Muscle of back (tissue), 13 donors: ENCODE measurements at places on chromosomes 1 and 21. TPM values are rescaled to one million over a fixed set of nuclear protein-coding genes. Genes with fewer than 3 reads are reported as not detected.

The KISS1 gene
- polyA plus RNA-seq, result 4.5 TPM

The AKT3 gene
- polyA plus RNA-seq, result 22.6 TPM

The PKN2 gene
- 43.8 TPM for polyA plus RNA-seq

The MTARC1 gene
- polyA plus RNA-seq, result 7.3 TPM

The FOXJ3 gene
- polyA plus RNA-seq, result 27.1 TPM

The CTSS gene
- polyA plus RNA-seq, result 21.6 TPM

The MIXL1 gene
- 0.26 TPM for polyA plus RNA-seq

The PCBP3 gene
- polyA plus RNA-seq, result 1.2 TPM

The HSD11B1 gene
- 0.29 TPM for polyA plus RNA-seq

The IFNAR1 gene
- polyA plus RNA-seq, result 22.9 TPM

The DUSP10 gene
- 26.8 TPM for polyA plus RNA-seq

The PIGR gene
- polyA plus RNA-seq, result not detected

DNA sequence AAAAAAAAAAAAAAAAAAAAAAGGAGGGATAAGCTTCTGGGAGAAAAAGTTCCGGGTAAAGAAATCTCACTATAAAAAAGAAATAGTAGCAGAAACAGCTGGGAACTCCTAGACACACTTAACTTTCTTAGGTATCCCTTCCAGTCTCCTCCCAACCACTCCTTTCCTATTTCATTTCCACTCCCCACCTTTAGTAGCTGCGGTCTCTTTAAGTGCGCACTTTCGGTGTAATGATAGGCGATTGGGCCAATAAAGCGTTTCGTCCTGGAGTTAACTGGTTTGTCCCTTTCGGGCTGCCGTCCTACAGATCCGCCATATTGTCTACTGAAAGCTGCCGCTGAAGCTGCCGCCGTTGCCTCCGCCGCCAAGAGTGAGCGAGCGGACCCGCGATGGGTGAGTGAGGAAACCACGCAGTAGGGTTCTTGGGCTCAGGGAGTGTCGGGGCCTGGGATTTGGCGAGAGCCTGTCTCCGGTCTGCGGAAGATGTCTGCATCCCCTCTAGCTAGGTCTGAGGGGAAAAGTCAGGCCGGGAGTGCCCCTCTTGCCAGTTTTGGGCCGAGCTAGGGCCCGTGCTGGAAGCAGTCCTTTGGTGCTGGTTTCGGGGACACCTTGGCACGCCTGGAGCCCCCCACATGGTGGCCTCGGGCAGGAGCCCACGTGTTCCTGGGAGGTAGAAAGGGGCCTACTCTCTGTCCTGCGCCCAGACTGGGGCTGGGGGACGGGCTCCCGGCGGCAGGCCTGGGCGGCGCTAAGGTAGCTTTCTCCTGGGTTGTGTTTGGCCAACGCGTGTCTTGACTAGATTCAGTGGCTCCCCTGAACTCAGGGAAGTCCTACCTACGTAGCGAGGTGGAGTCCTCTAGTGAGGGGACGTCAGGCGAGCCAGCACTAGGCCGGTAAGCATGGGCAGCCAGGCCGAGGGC lies at the start of gene KPNA6:
Gene KPNA6 (plus strand): TSS at position 315 of the 920 bp plus-strand sequence. CDS start 75 bp downstream, at position 390.
- peak; percentile 98 for DNase-seq

- DNase-seq, result no peak
These were observed 1067.9 kb downstream of the BRINP3 start for GRCh38 chr1:189409774-189410173.

- DNase-seq, result no peak
These were observed 347.4 kb upstream of the B3GALT2 start for GRCh38 chr1:193533853-193534252.

DNA sequence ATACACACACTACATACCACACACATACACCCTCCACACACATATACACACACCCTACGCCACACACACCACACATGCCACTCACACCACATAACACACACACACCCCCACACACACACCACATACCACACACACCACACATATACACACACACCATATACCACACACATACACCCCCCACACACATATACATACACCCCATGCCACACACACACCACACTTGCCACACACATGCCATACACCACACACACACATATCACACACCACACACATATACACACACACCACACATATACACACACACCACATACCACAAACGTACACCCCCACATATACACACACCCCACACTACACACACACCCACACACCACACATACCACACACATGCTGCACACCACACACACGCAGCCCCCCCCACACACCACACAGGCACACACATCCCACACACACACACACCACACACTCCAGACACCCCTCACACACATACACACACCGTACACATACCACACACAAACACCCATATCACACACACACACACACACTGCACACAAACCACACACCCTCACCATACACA lies 76.7 kb upstream of the TMPRSS2 start:
- DNase-seq, result no peak

GRCh38 chr1:36365381-36365780 lies 20.3 kb downstream of the STK40 start:
- DNase-seq, result no peak

DNA sequence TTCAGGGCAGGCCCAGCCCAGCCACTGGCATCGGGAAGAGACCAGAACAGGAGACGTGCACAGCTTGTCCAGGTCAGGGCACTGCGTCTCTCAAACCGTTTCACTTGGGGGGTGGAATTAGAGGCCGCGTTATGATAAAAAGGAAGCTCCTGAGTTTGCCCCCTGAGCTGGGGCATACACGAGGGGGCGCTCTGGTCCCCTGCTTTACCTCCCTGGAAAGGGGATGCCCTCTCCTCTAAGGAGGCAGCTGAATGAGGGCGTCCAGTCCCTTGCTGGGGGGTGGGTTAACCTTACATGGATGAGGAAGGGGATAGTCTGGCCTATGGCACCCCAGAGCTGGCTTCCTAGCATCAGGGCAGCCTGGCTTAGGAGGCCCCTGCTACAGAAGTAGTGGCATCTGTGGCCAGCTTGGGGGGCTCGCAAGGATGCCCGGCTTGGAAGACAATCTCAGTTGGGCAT lies 2.3 kb downstream of the MYOG start:
- DNase-seq, result no peak

DNA sequence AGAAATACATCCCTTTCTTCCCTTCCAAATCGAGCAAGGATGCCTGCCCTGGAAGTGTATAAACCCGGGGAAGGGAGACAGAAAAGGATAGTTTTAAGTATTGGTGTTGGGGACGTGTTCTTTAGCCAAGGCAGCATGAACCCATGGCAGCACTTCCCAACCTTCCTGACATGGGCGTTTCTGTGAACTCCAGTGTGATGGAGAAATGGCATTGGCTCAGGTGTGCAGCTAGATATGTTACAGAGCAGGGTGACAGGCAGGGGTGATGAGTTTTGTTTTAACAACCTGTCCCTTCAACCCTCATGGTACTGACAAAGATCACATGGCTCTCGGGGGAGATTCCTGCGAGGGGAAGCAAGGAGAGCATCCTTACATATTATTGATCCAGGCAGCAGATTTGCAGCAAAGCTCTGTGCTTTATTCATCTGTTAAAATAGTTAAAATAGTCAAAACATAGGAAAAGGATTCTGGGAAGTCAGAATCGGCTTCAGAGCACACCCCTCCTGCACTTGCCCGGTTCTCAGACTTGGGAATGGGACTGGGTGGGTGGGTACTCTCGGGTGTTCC lies 4.0 kb downstream of the MX1 start:
- DNase-seq, result no peak

GRCh38 chr1:2425892-2426291 lies 13.5 kb upstream of the PEX10 start:
- DNase-seq, result no peak

GRCh38 chr1:150142083-150142482 lies 7.6 kb upstream of the PLEKHO1 start:
- DNase-seq, result no peak

DNA sequence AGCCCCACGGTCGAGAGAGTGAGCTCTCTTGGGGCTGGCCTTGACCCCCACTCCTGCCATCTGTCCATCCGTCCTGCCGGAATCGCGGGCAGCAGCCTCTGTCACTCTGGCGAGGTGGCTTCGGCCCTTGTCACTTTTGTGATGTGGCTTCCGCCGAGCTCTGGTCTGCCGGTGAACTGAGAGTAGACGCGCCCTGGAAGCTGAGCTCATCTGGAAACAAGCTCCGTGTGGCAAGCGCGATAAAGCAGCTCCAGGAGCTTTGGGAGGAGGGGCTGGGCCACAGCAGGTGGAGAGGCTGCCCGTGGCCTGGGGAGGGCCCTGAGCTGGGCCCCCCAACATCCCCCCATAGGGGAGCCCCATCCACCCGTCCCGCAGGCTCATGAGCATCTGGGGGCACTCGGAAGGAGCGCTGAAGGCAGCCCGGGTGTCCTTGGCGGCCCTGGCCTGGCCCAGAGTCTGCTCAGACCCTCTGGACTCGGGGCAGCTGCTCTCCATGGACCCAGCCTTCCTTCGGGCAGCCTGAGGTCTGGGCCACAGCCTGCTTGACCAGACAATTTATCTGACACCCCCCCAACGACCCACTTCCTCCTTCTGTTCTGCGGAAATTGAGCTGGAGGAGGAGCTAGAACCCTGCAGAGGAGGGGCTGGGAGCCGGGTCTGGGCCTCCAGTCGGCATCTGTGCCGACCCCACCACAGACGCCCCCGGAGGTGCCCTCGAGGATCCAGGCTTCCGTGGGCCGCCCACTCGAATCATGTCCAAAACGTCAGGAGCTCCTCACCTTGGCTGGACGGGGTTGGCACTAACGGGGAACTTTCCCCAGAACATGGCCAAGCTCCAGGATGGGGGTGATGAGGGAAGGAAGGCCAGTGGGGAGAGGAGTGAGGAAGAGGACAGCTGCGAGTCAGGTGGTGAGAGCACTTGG lies 59.1 kb downstream of the SLC19A1 start:
- no peak for DNase-seq

- DNase-seq, result no peak
These were observed 554 bp upstream of the SLC39A1 start for GRCh38 chr1:153963850-153964331.

DNA sequence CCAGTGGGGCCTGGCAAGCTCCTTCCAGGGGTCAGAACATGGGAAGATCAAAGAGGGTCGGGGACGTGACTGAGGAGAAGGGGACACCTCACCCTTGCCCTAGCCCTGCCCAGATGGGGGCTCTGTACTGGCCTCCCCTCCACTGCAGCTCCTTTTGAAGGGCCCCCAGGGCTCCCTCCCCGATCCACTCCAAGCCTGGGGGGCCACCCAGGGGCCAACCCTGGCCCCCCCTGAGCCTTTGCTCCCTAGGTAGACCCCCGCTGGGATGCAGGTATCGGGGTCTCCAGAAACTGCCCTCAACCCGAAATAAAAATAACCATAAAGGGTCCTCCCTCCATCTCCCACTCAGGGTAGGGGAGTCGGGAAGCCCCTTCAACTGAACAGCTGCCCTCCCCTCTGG lies 37.4 kb upstream of the FAM131C start:
- no peak for DNase-seq

DNA sequence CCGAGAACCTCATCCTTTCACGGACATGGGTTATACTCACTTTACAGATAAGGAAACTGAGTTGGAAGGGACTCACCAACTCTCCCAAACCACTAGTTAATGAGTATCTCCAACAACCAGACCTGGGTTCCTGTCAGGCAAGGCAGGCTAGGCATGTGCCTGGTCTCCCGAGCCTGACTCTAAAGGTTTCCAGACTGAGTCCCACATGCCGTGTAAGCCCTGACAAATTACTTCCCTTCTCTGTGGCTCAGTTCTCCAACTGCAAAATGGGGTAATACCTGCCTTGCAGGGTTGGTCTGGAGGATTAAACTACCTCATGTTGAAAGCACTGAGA lies 34.3 kb downstream of the SSBP3 start:
- no peak for DNase-seq

- DNase-seq, result peak; percentile 39
These were observed 35.8 kb downstream of the FMO3 start for GRCh38 chr1:171126504-171126903.

DNA sequence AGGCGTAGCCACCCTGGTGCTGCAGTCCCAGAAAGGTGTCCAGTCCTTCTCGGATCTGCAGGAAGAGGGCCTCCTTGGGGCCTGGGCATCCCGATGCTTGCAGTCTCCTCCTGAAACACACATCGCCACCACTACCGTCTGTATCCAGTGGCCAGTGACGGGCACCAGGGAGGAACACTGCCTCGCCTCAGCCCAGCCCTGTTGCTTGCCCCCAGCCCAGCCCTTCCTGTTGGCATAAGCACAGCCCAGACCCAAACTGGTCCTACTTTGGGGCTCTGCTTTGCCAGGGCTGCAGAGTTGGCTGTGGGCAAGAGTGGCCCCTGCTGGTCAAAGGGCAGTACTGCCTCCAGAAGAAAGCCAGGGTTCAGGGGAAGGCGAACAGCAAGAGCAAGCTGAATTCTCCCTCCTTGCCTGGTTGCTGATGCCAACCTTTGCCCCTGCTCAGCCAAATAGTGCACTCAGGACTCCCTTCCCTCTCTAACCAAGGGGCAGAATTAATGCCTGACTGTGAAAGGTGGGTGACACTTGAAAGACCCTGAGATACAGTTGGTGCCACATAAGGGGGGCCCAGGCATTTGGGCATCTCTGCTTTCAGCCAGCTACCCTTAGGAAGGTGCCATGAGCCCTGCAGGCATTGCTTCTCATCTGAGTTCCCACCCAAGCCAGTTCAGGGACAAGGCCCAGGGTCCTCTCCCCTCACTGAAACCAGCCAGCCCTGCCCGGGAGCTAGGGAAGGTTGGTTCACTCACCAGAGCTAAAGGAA lies 11.1 kb upstream of the ARHGEF2 start:
- peak; percentile 78 for DNase-seq

DNA sequence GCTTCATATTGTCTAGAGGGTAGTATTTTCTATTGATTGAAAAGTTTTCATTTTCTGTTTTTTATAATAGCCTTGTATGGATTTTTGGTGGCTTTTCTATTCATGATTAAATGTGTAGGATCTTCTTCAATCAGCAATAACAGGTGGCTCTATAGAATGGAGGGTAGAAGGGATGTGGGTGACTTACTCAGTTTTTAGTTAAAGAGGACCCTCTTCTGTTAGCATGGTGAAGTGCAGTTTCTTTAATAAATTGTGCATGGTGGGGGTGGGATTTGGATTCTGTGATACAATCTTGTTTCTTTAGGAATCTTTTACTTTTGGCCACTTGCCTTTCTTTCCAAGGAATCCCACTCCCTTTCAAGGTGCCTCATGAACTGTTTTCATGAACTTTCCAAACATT lies 64.7 kb downstream of the SLC35A3 start:
- peak; percentile 21 for DNase-seq

DNA sequence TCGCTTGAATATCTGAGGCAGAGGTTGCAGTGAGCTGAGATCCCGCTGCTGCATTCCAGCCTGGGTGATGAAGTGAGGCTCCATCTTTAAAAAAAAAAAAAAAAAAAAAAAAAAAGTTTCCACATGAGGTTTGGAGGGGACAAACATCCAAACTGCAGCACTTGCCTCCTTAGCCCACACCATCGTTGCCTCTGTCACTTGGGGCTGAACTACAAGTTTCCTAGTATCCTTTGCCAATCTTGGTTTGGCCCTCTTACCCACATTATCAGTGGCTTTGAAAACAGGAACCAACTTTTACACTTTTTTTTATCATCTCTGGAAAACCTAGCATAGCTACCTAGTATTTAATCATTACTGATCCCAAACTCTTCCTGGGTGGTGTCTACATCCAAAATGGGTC lies 59.2 kb downstream of the CLSTN1 start:
- DNase-seq, result no peak

GRCh38 chr1:30340934-30341333 lies 382.5 kb downstream of the MATN1 start:
- no peak for DNase-seq

- DNase-seq, result peak; percentile 87
These were observed 1571.3 kb upstream of the PRMT6 start for GRCh38 chr1:105485207-105485606.

GRCh38 chr1:199472978-199473377 lies 554.5 kb upstream of the NR5A2 start:
- no peak for DNase-seq
